ENCODE measurements at places on chromosomes 11 and 22.
A peak's percentile ranks its signal among the peaks of the same experiment; 100 is the strongest.

GRCh38 chr22:43464809-43465208 lies 53.0 kb downstream of the MPPED1 start:
- no peak for DNase-seq

- no peak for DNase-seq
Measured at GRCh38 chr11:88353386-88353785, 15.8 kb upstream of the CTSC start.

DNA sequence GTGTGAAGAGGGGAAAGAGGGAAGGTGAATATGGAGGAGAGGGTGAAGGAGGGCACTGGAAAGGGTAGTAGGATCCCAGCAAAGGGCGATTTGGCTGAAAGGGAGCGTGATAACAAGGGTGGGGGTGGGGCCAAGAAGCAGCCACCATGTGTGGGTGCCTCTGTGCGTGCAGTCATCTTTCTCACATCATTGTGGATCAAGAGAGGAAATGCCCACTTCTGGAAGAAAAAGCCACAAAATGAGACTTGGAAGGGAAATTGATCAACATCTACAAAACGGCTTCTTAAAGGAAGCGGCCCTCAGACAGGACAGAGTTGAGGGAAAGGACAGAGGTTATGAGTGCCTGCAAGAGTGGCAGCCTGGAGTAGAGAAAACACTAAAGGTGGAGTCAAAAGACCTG lies 1.2 kb upstream of the CXCR5 start:
- DNase-seq: no peak

DNA sequence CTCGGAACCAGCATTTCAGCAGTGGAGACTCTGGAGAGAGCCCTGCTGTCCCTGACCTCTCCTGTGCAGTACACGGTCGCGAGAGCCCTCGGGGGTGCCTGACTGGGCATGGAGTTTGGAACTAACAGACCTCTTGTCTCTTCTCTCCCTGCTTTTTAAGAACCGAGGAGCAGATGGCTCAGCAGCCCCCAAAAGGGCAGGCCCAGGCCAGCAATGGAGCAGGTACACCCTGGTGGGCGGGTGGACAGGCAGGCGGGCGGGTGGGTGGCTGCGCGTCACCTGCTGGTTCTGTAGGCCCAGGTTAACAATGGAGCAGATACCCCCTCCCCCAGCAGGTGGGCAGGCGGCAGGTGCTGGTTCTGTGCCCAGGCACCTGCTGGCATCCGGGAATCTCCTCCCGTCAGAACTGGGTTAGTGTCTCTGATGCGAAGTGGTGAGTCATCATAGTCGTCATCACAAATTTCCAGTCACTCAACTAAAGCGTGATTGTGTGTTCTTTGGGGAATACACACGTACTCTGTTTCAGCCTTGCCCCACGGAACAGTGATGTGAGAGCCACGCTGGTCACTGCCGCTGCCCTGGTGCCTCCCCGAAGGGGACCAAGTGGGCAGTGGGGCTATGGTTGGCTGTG lies 41.1 kb downstream of the GRAMD4 start:
- no peak for DNase-seq

- DNase-seq: no peak
Measured at GRCh38 chr11:61951484-61952135, 1.5 kb downstream of the BEST1 start.

- no peak for DNase-seq
Measured at GRCh38 chr11:103681855-103682254, 354.6 kb upstream of the DDI1 start.

DNA sequence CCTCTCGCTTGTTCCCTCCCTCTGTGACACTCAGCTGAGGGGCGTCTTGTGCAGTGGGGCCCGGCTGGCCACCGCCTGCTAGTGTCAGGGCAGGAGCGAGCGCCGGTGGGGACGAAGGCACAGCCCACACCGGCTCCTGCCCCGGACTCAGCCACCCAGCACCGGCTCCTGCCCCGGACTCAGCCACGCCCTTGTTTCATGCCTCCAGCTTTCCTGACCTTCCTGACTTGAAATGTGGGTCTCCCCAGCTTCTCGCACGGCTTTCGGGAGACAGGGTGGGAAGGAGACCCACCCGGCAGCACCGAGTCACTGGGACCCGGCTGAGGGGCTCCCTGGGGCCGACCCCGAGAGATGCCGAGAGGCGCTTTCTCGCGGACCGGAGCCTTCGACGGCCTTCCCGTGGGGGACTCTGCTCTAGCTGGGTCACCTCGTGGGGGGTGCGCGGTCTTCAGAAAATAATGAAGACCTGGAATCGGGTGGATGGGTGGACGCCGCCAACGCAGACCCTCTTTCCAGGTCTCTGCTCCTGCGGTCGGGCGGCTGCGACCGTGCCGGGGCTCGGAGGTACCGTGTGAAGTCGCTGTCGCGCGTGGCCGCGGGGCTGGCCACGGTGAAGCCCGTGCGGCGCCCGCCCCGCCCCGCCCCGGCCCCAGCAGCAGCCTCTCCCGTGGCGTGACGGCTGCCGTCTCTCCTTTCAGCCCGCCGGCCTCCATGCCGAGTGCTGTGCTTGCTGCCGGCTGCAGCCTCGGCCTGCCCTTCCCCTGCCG lies 10.2 kb downstream of the GLB1L2 start:
- DNase-seq: no peak

DNA sequence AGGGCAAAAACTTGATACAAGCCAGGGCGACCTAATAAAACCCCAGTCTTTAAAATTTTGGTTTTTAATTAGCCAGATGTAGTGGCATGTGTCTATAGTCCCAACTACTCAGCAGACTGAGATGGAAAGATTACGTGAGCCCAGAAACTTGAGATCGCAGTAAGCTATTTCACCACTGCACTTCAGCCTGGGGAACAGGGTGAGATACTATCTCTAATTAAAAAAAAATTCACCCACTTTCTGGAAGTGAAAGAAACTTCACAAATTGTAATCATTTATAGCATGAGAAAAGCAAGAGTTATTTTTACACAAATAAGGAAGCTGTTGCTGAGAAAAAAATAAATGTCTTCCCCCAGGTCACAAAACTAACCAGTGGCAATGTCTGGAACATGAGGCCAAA lies 882 bp upstream of the GLYATL2 start:
- DNase-seq: no peak

- DNase-seq: peak; percentile 93
Measured at GRCh38 chr11:11977206-11977938, 31.1 kb downstream of the DKK3 start.

DNA sequence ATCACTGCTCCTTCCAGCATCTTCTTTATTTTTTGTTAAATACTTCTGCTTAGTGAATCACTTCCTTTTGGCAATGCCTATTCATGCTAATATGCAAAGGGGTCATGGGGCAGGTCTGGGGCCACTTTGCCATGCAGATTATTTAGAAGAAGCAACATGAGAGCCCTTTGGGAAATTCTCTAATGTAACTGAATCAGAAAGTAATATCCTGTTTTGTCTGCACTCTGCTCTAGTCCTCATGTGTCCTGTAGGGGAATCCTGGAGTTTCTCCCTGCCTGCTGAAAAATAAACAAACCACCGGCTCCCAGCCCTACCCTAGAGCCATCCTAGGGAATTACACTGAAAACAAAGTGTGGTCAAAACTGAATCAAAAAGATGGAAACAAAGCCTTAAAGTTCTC lies 176.5 kb upstream of the POU2AF2 start:
- peak; percentile 32 for DNase-seq

DNA sequence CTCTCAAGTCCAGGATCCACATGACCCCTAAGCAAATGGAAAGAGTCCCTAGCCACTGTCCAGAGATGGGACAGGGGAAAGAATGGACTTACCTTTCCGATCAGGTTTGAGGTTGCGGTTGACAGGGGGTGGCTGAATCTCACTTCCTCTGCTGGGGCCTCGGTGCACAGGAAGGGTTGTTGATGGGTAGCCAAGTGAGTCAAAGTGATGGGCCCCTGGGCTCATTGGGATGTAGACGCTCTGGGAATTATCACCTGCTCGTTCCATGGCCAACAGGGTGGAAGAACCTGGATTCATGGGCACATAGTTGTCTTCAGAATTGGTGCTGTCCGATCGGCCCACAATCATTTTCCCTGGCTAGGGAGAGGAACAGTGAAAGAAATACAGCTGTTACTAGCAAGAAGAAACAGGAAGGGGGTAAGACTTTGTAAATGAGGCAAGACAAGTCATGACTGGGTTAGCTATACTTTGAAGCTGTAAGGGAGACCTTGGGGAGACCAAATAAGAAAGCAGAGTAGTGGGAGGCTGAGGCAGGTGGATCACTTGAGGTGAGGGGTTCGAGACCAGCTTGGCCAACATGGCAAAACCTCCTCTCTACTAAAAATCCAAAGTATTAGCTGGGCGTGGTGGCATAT lies 34.7 kb downstream of the USP35 start:
- DNase-seq: no peak

DNA sequence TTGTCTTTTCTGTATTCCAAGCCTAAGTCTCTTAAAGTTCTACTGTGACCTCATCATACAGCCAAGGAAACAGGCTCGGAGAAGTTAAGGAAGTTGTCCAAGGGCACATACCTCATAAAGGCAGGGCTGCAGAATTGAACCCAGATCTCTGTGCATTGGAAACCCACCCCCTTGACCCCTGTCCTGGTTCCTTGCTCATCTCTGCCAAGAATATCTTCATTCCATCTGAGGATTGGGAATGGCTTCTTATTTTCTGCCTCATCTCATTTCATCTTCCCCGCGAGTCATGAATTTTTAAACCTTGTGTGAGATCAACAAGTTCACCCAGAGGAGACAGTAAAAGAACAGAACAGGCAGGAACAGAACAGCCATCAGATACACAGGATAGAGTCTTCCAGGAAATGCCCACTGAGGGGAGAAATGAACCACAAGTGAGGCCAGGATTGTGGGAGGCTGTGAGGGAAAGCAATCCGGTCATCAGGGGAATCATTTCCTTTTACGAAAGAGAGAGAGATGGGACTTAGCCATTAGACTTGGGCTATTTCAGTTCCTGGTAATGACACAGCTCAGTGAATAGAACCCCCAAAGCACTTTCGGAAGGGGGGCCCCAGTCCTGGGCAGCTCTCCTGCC lies 34.4 kb upstream of the LRRC10B start:
- no peak for DNase-seq

- peak; percentile 33 for DNase-seq
Measured at GRCh38 chr11:14026961-14027360, 64.4 kb downstream of the SPON1 start.

DNA sequence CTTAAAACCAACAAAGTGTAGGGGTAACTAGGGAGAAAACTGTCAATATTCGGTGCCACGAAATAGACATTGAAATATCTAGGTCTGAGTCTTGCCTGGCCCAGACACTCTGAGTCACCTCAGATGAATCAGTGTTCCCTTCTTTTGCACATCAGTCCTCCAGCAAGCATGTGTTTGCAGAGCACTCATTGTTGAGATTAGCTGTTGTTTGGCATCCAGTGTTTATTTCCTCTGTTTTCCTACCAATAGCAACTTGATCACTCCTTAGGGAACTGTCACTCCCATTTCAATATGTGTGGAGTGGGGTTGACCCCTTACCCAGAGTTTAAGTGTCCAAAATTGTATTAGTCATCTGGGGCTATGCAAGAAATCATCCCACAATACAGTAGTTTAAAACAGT lies 4.7 kb upstream of the ASCC2 start:
- DNase-seq: peak; percentile 77

DNA sequence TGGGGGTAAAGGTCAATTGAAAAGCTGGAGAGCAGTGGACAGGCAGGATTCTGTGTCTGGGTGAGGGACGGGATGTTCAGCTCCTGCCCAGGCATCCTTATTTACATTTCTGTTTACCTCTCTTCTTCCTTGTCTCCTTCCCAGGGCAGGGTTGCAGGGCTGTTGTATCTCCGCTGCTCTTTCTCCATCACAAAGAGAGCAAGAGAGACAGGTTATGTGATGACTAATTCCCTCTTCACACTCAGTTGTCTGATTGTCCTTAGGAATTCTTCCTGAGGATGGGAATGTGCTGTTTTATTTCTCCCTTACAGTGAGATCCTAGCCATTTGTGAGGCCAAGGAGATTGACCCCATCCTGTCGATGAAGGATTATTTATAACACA lies 104.9 kb downstream of the VPREB1 start:
- no peak for DNase-seq

- DNase-seq: no peak
Measured at GRCh38 chr22:27493796-27494195, 307.8 kb downstream of the MN1 start.

DNA sequence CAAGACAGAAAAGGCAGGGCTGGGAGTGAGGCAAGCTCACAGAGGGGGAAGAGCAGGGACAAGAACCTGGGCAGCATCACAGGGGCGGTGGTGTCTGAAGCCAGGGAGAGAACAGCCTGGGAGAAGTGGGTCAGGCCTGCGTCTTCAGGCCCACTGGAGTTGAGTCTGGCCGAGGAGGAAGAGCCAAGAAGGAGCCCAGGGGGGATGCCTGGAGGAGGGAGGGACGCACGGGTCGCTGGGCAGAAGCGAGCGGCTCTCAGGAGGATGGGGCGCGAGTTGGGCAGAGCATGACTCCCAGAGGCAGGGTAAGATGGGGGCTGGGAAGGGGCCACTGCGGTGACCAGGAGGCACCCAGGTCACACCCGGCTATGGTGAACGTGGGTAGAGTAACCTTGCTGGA lies 18.5 kb downstream of the LRFN4 start:
- DNase-seq: no peak

DNA sequence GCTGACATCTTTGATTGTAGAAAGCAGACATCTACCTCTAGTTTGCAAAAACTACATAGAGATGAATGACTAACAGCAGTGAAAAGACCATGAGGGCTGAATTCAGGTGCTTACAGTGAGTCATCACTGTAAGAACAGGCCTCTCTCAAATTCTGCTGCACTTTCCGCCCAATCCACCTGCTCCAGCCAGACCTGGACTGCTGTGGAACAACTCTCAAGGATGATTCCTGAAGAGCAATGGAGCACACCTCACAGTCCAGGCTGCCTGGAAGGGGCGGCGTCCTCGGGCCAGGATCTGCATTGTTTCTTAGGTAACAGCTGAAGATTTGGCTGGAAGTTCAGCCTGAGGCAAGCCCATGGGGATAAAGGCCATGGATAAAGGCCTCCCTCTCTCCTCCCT lies 15.1 kb downstream of the APOL2 start:
- DNase-seq: no peak

DNA sequence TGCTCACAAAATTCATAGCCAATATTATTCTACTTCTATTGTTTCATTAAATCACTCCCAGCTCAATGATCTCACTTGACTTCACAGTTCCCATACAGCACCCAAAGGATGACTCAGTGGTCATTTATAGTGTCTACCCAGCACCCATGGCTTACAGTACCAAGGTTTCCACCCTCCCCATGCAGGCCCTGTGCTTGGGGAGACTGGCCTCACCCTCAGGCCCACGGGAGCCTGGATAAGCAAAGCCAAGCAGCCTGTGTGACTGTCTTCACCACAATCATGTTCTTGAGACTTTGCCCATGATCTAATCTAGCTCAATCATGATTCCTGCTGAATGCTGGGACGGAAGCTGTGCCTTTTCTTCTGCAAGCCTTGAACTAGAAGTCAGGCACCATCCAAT lies 97.6 kb downstream of the SLC36A4 start:
- peak; percentile 36 for DNase-seq

DNA sequence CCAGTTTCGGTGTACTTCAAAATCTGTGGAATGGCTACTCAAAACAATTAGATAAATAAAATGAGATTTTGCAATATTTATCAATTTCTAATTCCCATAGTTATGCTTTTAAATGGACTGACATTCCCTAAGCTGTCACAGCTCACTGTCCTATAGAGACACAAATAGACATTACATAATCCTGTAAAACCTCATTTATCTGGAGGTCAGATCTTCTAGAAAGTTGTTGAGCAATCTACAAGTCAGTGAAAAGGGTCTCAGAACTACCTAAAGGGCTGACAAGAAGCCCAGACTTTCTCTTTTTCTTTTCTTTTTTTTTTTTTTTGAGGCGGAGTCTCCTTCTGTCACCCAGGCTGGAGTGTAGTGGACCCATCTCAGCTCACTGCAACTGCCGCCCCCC lies 12.0 kb downstream of the ALG8 start:
- no peak for DNase-seq

GRCh38 chr11:28760676-28761390 lies 652.6 kb downstream of the METTL15 start:
- DNase-seq: no peak

All from fibroblast of the aortic adventitia (primary cell).